ENCODE measurements at places on chromosomes 12 and 14. TPM values are rescaled to one million over a fixed set of nuclear protein-coding genes. Genes with fewer than 3 reads are reported as not detected.
A peak's percentile ranks its signal among the peaks of the same experiment; 100 is the strongest.

GRCh38 chr12:100401660-100402059, 44.8 kb downstream of the SLC17A8 start:
- DNase-seq, result no peak

DNA sequence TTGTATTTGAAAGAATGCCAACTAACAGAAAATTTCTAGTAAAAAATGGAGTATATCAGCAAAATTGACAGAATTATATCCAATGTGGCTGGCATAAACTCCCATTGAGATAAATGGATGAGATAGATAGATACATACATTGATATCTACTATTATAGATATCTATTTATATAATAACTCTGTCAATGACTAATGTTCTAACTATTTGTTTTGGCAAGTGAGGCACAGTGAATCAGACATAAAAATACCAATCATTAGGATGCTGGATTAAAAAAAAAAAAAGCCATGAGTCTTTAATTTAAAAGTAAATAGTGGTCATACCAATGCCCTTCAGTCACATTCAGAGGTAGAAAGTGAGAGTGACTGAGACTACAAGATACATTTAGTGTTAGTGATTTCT, 33.7 kb upstream of the GLIPR1 start:
- no peak for DNase-seq

DNA sequence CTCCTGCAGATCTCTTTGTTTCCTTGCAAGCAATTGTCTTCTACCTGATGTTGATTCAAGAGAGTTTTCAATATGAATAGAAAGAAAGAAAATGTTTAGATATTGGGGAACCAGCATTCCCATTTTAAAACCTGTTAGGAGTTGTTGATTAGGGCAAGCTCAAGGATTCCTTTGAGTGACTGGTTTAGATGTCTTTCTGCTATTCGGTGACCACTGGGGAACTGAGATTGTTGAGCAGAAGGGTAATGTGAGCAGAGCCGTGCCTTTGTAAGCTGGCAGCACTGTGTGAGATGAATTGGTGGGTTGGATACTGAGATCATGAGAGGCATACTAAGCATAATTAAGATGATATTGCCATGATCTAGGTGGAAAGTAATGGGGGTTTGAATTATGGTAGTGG, 39.1 kb upstream of the PAPLN start:
- no peak for DNase-seq

- no peak for DNase-seq
Measured at GRCh38 chr12:52498946-52499345, 5.9 kb upstream of the KRT6A start.

- DNase-seq, result no peak
Measured at GRCh38 chr12:66599816-66600215, 79.1 kb downstream of the GRIP1 start.

GRCh38 chr12:11576104-11576503, 73.4 kb upstream of the ETV6 start:
- peak; percentile 27 for DNase-seq

SDR9C7 gene
- not detected for total RNA-seq

- DNase-seq, result no peak
Measured at GRCh38 chr12:110776410-110776809, 33.7 kb upstream of the PPP1CC start.

KRT79 gene
- 0.16 TPM for total RNA-seq

PTGDR gene
- total RNA-seq, result 0.85 TPM

DNA sequence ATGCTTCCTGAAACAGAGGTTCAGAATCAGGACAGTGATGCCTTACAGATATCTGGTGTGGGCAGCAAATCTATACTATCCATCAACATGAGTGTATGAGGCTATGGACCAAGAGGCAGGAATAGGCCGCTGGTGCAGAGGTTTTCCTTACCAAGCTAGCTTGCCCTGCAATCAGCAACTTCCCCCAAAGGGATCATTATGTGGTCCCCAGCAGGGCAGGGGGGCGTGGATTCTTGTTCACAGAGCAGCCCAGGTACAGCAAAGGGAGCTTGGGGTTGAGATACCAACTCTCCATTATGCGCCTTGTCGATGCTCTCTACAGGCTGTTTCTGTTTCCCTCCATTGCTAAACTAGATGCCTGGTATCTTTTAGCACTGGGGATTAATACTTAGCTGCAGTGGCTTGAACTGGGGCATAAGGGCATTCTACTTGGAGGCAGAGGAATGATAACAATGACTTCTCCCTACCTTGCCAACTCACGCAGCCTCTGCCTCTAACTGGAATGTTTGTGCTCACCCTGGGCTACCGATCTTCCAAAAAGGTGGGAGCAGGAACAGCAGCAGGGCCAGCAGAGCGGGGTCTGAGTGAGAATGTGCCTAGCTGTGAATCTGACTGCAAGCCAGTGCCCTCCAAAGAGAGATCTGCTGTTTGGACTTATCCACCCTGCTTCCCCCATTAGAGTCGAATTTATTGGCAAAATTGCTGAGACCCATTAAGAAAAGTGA, 10.3 kb upstream of the KRT1 start:
- no peak for DNase-seq

DNA sequence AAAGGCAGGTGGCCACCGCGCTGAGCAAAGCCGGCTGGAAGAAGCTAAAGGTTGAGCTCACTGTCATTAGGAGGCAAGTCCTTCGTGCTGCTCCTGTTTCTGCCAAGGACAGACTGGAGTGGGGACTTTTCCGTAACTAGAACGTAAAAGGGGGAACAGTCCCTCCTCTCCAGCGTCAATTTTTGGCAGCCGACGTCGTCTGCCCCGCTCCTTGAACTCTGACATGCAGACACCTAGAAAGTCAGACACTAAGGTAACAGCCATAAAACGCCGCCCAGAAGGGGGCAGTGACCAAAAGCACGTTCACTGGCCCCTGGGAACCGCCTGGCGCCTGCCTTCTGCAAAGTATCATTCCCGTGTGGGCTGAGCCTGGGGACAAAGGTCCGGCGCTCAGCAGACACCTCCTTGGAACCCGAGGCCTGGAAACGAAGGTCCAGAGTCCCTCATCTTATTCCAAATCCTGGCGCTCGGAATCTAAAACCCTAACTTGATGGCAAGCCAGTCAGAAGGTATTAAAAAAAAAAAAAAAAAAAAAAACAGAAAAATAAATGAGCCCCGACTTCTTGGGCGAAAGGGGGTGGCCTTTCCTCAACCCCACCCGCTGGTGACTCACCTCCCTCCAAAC, 1.1 kb upstream of the LRP1 start:
- peak; percentile 70 for DNase-seq

DHH gene
- total RNA-seq, result 1.0 TPM

CDCA4 gene
- 3.2 TPM for total RNA-seq

- DNase-seq, result no peak
Measured at GRCh38 chr14:86141966-86142365, 612.0 kb downstream of the FLRT2 start.

GRCh38 chr14:73502017-73502619, 11.4 kb downstream of the RIOX1 start:
- DNase-seq, result no peak

GRCh38 chr14:81161088-81161487, 59.7 kb downstream of the GTF2A1 start:
- no peak for DNase-seq

- no peak for DNase-seq
Measured at GRCh38 chr12:108047071-108047550, 82.0 kb upstream of the WSCD2 start.

DNA sequence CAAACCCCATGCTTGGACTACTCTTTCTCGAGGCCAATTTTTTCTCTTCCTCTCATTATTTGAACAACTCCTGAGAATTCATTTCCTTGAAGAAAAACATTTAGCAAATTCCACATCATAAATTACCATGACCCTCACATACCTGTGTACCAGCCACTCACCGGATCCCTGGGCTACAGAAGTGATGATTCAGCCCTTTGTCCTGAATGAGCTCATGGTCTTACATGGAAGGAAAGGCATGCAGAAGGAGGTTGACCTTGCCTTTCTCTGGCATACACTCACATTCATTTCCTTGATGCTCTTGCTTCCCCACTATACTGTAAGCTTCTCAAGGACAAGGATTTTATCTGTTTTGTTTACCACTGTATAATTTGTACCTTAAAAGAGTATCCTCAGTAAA, 191.5 kb downstream of the SLC5A8 start:
- DNase-seq, result no peak

DNA sequence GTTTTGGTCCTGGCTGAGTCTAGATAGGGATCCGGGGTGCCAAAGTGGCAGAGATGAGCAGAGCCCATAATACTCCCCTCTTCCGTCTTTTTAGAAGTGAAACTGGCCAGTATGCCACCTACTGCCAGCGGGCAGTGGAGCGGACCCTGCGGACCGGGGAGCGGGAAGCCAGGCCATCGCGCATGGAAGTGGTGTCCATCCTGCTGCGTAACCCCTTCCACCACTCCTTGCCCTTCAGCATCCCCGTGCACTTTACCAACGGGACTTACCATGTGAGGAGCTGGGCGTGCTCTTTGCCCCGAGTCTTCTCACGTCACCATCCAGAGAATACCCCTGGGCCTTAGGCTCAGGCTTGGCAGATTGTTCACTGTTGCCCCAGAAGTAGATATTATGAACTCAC, 21.0 kb downstream of the PIGH start:
- DNase-seq, result no peak

LRRK2 gene
- total RNA-seq, result 11.0 TPM

PLEKHH1 gene
- total RNA-seq, result 3.6 TPM

TAS2R14 gene
- 0.88 TPM for total RNA-seq

DNA sequence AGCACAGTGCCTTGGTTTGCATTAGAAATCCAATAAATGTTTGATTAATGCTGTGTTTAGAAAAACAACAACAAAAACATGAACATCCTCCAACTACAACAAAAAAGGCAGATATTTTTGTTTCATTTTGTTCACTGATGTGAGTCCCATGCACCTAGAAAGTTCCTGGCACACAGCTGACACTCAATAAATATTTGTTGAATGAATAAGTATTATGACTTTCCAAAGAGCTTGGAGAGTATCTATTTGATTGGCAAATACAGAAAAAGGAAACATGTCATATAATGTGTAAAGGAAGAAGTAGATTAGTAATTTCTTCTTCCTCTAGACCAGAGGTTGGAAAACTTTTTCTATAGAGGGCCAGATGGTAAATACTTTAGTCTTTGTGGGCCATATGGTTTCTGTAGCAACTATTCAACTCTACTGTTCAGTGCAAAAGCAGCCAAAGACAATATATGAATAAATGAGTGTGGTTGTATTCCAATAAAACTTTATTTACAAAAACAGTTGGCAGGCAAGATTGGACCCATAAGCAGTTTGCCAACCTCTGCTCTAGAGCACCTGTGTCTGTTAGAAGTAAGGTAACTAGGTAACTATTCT, 312.3 kb upstream of the DIO2 start:
- no peak for DNase-seq

FAM90A1 gene
- total RNA-seq, result 0.16 TPM

CPNE6 gene
- not detected for total RNA-seq

GRCh38 chr12:43406801-43407200, 145.2 kb downstream of the ADAMTS20 start:
- DNase-seq, result no peak

DNA sequence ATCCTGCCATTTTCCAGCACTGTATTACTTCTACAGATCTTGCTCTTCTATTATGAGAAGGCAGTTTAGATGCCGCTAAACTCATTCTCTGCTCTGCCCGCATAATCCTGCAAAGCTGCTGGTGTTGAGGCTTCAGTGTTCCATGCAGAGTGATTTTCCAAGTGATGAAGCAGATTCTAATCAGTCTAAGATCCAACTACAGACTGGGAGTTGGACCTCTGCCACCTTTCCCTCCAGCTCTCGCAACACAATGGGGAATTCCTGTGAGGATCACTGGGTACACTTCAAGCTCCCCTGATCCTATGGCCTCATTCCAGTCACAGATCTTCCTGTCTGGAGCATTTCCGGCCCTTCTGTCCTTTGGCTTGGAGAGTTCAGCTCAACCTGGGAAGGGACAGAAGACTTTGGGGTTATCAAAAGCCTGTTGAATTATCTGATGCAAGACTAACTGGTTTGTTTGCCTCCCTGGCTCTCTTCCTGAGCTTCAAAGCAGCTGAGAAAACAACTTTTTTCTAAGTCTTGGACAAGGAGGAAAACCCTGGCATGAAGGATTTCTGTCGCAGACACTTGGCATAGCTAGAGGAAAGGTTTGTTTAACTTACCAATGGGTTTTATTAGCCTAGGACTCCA, 333.9 kb downstream of the ZFP36L1 start:
- DNase-seq, result peak; percentile 53

- DNase-seq, result no peak
Measured at GRCh38 chr14:54182419-54183045, 214.3 kb upstream of the CDKN3 start.

All from left cardiac atrium (tissue), 4 donors.